ENCODE measurements at places on chromosomes 12 and 14.

DNA sequence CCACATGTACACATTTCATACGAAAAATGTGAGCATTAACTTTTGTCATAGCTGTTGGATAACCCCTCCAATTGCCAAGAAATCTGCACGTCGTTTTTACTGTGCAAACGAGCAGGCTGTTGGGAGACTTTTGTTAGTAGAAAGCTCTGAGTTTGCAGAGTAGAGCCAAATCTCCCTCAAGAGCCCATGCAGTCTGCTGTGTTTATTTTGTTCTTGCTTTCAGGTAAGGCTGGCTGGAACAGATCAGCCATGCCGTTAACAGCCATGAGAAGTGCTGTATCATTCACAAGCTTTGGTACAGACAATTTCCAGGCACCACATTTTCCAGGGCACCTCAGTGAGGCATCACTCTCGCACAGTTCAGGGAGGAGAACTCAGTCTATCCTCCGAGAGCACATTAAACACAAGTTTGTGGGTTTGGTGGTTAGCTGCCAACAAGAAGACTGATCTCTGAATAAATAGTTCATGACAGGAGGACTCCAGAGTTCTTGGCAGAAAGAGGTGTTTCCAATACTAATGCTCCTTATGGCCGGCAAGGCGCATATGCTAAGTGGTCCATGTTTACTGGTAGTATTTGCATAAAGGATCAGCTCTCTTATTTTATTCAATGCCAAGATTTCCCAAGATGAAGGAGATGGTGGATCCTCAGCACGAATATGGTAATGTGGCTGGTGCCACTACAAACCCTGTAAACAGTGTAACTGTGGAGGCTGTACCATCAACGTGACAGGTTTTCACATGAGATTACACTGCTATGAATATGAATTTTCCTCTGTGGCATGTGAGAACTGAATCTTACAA is 30.3 kb upstream of the PELI2 start:
- no peak for DNase-seq

DNA sequence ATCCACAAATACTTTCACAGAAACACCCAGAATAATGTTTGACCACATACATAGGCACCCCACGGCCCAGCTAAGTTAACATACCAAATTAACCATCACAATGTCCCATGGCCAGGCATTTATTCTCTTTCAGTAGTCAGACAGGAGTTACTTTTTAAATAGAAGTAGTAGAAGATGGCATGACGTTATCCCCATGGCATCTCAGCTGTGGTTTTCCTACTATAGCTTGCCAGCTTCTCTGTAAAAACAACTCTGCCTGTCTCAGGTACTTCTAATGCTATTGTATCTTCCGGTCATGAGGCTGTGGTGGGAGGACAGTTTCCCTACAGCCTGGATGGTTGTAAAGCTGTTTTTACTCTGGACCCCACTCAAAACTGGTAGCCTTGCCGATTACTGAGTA is 19.3 kb downstream of the CTSG start:
- DNase-seq = no peak

DNA sequence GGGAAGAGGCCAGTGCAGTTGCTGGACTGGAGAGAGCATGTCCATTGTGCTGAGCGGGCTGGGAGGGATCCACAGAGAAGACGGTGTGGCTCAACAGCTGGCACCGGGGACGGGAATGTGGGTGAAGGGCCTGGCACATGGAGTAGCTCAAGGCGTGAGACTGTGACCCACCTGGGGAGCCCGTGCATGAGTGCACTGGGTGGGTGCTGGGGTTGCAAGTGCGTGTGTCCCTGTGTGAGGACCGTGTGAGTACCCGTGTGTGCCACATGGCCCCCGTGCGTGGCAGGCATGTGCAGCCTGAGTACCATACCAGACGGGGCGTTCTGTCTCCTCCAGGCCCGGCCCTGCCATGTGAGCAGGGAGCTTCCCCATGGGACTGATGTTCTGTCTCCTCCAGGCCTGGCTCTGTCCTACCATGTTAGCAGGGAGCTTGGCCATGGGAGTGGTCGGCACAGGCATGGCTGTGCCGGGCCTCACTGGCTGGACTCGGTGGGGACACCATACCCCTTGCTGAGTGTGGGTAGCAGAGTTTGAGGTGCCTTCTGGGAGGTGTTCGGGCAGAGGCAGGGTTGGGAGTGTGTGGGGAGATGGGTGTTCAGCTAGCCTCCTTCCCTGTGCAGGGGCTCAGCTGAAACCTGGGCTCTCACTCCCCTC is 234.4 kb downstream of the TMEM121 start:
- no peak for DNase-seq

DNA sequence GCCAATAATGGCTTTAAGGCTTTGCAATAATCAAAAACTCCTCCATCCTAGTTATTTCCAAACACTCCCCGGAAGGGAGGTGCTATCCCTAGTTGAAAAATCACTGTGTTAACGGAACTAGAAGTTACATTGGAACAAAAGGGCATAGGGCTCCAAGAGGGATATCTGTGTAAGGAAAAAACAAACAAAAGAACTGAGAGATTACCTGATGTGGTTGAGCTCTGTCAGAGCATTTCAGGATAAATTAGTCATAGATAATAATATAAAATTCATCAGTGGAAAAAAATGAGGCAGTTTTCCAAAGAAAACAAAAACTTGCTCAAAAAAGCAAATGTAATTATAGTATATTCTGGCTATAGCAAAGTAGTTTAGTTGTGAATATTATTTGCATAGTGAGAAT is 27.4 kb upstream of the PAPLN start:
- no peak for DNase-seq

- DNase-seq = no peak
Measured at GRCh38 chr14:71711125-71711524, 221.1 kb upstream of the RGS6 start.

DNA sequence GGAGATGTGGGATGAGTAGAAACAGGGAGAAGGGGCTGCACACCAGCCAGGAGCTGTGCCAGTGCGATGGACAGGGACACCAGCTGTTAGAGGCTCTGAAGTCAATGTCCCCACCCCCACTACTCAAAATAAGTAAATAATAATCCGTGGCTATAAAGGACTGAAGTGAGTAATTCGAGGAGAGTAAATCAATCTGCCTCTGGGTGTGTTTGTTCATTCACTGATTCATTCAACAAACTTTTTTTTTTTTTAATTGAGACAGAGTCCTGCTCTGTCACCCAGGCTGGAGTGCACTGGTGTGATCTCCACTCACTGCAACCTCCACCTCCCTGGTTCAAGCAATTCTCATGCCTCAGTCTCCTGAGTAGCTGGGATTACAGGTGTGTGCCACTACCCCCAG is 363.6 kb downstream of the TMEM132D start:
- DNase-seq = no peak

GRCh38 chr12:119804011-119804641 is 73.0 kb downstream of the CIT start:
- DNase-seq = peak; percentile 57

- no peak for DNase-seq
Measured at GRCh38 chr14:64856529-64857445, 22.9 kb downstream of the SPTB start.

- no peak for DNase-seq
Measured at GRCh38 chr14:77674931-77675330, 32.9 kb downstream of the ALKBH1 start.

- DNase-seq = peak; percentile 10
Measured at GRCh38 chr14:36256126-36256801, 64.2 kb downstream of the MBIP start.

GRCh38 chr12:111991946-111992345 is 21.0 kb downstream of the TMEM116 start:
- no peak for DNase-seq

DNA sequence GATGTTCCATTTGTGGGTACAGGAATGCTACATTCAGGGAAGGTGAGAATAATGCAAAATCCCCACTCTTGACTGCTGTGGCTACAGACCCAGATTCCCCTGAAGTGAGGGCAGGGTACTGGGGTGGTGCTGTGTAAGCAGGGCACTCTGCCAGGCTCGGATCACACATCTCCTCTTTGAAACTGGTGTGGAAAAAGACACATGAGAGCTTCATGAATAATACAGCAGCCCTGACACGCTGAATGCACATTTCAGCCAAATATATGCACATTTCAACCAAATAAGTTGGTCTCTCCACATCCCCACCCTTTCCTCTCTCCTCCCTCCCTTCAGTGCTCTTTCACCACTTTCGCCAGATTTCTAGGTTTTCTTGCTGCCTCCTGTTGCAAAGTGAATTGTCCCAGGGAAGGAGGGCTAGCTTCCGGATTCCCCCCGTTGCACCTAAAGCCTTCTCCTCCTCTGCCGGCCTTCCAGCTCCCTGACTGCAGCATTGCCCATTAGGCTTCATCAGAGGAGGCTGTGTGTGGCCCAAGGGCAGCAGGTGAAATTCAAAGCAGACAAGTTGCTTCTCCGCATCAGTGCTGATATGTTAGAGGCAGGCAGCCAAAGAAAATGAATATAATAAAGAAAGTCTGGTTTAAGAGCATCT is 118.2 kb upstream of the TMCC3 start:
- no peak for DNase-seq

GRCh38 chr12:62683776-62684569 is 217.3 kb downstream of the MON2 start:
- DNase-seq = no peak

DNA sequence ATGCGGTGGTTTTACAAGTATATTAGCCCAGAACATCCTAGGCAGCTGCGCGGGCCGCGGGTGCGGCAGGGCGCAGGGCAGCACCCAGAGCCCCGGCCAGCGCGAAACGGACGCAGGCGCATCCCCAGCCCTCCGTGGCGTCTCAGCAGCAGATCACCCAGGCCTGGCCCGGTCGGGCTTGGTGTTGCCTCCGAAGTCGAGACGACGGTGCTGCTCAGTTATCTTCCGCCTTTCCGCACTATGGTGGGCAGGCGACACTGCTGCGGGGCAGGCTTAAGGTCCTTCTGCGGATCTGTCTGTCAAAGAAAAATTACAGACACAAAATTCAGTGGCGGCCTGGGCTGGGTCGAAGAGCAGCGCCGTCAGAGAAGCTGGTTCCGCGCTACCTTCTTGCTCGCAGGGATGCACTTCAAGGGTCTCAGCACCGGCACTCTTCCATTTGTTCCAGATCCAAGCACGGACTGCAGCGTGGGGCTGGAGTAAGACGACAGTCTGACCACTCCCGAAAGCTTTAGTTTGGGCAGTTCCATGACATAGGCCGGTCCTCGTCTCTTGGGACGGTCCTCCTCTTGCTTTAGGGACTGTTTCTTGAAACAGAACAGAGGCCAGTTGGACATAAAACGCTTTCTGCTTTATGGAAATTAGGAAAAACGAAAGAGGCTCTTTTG is 75.8 kb downstream of the MOK start:
- no peak for DNase-seq

DNA sequence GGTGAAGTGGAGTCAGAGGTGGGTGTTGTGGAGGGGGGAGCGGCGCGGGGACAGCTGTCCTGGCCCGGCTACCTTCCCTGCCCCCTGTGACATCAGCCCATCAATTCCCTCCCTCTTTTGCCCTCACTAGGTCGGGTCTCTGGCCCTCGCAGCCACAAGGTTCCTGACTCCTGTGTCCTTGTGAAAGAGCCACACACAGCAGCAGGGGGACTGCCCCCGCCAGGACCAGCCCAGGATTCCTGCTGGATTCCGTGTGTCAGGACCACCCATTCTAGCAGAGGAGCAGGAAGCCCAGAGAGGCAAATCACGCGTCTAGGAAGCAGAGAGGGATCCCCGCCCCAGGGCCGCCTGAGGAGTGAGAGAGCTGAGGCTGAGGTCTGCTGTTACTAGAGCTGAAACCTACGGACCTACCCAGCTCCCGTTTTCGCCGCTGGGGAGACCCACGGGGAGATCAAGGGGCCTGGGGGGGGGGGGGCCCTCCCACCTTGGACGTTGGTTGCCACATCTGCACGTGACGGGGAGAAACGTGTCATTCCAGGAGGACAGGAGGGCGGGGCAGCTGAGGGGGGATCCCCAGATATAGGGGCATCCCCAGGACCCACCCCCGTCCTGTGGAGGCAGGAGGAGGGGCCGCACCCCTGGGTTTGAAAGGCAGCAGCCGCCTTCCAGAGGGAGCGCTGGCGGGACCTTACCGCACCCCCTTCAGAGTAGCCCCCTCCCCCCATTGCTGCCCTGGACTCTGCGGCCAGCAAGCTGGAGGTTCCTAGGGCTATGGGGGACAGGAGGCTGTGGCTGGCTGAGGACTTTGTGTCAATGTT is 12.5 kb upstream of the INF2 start:
- DNase-seq = no peak

GRCh38 chr14:81400202-81400678 is at the start of gene STON2:
Gene STON2 (minus strand): TSS chr14:81400324. CDS start chr14:81398382, 1,942 bp downstream.
- DNase-seq = no peak

GRCh38 chr12:90974286-90974685 is 19.3 kb upstream of the CCER1 start:
- DNase-seq = no peak

- no peak for DNase-seq
Measured at GRCh38 chr12:81626406-81626805, 132.7 kb downstream of the PPFIA2 start.

GRCh38 chr12:105067511-105068031 is 16.7 kb downstream of the ALDH1L2 start:
- no peak for DNase-seq

- DNase-seq = no peak
Measured at GRCh38 chr14:92850492-92850891, 56.4 kb downstream of the GOLGA5 start.

DNA sequence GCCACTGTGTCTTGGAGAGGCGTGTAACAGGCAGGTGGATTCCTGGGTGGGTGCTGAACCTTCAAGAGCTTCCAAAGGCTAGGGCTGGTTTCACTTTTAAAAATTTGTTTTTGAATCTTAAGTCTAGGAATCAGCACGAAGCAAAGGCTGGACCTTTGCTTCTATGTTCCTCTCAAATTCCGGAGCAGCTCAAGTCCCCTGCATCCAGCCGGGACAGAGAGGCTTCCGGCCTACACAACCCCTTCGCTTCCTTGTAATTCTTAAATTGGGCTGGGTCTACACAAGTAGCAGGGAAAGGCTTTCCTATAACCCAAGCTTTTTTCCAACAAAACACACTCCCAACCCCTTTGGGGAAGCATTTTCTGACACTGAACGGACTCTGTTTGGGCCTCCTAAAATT is 8.3 kb downstream of the HOXC12 start:
- DNase-seq = no peak

GRCh38 chr12:105841840-105842239 is 296.9 kb downstream of the NUAK1 start:
- no peak for DNase-seq

- no peak for DNase-seq
Measured at GRCh38 chr12:13128291-13128965, 25.0 kb upstream of the GSG1 start.

GRCh38 chr12:31019976-31020375 is 53.7 kb upstream of the DDX11 start:
- DNase-seq = no peak

DNA sequence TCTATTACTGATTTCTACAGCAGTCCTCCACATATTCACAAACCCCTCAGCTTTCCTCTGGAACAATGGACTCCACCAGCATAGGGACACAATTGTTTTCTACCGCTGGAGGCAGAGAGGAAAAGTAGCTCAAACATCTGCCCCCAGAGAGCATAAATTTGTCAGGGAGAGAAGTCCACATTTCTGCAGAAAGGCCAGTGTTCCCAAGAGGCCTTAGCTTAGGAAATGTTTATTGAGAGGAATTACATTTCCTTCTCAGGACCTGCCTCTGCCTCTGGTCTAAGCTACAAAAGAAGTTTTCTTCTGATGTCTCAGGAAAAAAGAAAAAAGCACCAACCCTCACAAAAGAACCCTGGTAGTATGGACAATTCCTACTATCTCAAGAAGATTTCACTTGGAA is 217.8 kb upstream of the BMP4 start:
- DNase-seq = no peak

Measured in HuH-7 (cell line).